ENCODE measurements at places on chromosomes 4 and X.

DNA sequence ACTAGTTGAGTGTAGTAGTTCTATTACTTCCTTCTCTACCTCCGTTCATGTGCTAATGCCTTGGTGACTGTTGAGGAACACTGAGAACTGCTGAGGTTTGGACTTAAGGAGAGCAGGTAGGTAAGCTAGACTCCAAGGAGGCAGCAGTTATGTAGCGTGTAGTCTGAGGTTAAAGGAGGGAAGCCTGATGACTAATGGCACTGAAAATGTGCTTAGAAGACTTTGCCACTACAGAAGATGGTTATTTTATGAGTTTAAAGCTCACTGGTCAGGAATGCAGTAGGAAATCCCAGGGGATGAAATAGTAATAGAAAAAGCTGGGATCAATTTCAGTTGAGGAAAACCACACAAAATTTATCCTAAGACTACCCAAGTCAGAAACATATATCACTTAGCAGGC, 1077.3 kb downstream of the RAPGEF2 start:
- no peaks in the 10 kb centered on the region for H3K36me3 ChIP-seq
- no peak for DNase-seq
- no peaks in the 10 kb centered on the region for H3K4me1 ChIP-seq
- no peak overlapping the region for H3K27ac ChIP-seq
- H3K27me3 ChIP-seq, result no peaks in the 10 kb centered on the region
- no peak overlapping the region for H3K4me3 ChIP-seq

- H3K36me3 ChIP-seq, result no peaks in the 10 kb centered on the region
- H3K4me3 ChIP-seq, result no peak overlapping the region
- no peaks in the 10 kb centered on the region for H3K4me1 ChIP-seq
- DNase-seq, result no peak
Measured at GRCh38 chr4:65918212-65918611, 247.9 kb upstream of the EPHA5 start.

DNA sequence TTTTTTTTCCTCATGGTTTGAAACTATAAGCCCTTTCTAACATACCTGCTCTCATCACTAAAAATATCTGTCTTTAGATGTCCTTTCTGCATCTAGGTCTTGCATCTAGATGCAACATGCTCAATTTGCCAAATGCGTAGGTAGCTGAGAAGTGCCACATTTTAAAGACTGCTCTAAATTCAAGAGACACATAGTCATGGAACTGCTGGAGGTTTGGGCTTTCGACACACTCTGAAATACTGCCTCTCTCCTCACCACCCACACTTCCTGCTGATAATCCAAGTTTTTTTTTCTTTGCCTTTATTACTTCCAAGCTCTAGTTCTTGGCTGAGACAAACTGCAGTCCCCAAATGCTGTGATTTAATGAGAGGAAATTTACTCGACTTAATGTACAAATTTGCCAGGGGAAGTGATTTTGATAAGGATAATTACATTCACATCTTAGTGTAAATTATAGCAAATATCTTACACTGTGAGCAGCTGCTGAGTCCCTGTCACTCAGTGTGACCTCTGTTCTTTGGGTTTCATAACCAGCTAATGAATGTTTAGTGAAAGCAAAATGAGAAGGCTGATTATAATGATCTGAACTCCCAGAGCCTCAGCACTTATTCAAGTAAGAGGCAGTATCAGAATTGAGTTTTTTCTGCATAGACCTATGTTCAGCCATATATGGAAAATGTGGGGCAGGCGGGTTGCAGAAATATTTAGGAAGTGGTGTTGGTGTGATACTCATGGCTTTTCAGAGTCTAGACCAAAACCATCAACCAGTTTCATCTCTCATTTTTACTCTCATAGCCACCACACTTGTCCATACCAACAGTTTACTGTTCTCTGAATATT, 31.3 kb downstream of the DRD5 start:
- H3K4me1 ChIP-seq, result peaks cover 15% of the 10 kb centered on the region
- H3K27me3 ChIP-seq, result peaks cover 48% of the 10 kb centered on the region
- no peak for DNase-seq
- no peak overlapping the region for H3K4me3 ChIP-seq

DNA sequence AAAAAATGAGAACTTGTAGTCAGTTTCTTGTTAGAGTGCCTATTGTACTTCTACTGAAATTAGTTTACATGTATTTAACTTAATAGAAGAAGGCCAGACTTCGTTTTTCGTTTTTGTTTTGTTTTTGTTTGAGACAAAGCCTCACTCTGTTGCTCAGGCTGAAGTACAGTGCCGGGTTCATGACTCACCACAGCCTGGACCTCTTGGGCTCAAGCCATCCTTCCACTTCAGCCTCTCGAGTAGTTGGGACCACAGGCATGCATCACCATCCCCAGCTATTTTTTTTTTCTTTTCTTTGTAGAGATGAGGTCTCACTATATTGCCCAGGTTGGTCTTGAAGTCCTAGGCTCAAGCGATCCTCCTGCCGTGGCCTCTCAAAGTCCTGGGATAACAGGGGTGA, 793.9 kb downstream of the ADGRL3 start:
- H3K4me3 ChIP-seq, result no peak overlapping the region
- no peaks in the 10 kb centered on the region for H3K27me3 ChIP-seq
- DNase-seq, result no peak
- H3K4me1 ChIP-seq, result no peaks in the 10 kb centered on the region
- no peak overlapping the region for H3K27ac ChIP-seq

DNA sequence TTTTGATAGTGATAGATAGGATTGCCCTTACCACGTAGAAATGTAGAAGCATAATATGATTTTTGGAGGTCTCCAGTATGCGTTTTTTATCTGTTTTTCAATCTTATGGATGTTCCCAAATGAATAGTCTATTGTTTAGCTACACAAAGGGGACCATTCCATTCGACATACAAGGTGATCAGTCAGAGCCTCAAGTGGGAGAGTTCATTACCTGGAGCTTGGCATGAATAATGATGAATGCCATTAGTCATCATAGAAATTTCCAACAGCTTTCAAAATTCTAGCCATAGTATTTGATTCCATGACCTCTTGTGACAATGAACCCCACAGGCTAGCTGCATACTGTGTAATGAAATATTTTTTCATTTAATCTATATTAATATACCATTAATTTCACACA, 123.6 kb downstream of the PDHA2 start:
- no peak overlapping the region for H3K4me3 ChIP-seq
- H3K27ac ChIP-seq, result no peak overlapping the region
- H3K27me3 ChIP-seq, result no peaks in the 10 kb centered on the region

DNA sequence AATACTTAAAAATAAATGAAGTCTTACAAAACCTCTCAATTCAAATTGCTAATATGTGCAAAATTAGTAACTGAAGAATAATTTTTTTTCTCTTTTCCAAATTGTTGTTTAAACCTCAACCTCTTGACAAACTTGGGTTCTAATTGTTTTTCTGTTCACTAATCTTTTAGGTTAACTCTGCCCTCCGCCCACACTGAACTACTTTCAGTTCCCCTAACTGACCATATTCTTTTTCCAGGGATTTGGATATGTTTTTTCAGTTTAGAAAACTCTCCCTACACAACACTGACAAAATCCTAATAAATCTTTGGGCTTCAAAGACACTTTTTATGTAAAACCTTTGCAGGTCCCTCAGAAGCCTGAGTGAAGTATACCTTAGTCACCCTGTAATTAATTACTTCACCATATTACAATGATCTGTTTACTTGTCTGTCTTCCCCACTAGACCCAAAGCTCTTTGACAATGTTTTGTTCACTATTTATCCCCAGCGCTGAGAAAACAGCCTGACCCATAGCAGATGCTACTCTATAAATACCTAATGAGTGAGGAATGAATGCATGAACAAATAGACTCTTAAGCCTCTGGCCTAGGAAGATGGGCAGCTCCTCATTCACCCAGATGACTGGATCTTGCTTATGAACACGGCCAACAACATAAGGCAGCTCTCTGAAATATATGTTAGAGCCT, 134.9 kb downstream of the MAML3 start:
- peaks cover 46% of the 10 kb centered on the region for H3K27me3 ChIP-seq
- DNase-seq, result no peak
- no peaks in the 10 kb centered on the region for H3K36me3 ChIP-seq
- no peak overlapping the region for H3K27ac ChIP-seq
- H3K4me1 ChIP-seq, result peaks cover 4% of the 10 kb centered on the region
- H3K4me3 ChIP-seq, result no peak overlapping the region

DNA sequence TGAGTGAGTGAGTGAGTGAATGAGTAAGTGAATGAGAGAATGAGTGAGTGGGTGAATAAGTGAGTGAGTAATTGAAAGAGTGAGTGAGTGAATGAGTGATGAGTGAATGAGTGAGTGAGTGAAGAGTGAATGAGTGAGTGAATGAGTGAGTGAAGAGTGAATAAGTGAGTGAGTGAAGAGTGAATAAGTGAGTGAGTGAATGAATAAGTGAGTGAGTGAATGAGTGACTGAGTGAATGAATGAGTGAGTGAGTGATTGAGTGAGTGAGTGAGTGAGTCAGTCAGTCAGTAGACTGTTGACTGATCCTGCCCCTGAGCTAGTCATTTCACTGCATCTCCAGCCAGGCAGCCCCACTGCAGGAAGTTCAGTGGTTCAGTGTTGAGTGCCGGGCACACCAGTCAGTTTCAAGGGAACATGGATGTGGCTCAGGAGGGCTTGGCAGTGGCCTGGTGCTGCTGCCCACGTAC, 228.4 kb upstream of the PSAPL1 start:
- H3K4me3 ChIP-seq, result no peak overlapping the region
- peaks cover 2% of the 10 kb centered on the region for H3K4me1 ChIP-seq
- no peak for DNase-seq
